ENCODE measurements at places on chromosomes 7 and 10. TPM values are rescaled to one million over a fixed set of nuclear protein-coding genes. Genes with fewer than 3 reads are reported as not detected.

CAMK1D gene
- 2.1 TPM for total RNA-seq

PRLHR gene
- total RNA-seq: not detected

NPTX2 gene
- 3.1 TPM for total RNA-seq

ZNF365 gene
- total RNA-seq: under 0.01 TPM

CXCL12 gene
- 83.5 TPM for total RNA-seq

KCNH2 gene
- total RNA-seq: 7.3 TPM

SYCE1 gene
- not detected for total RNA-seq

EVX1 gene
- total RNA-seq: not detected

PDLIM1 gene
- 9.9 TPM for total RNA-seq

NACAD gene
- total RNA-seq: 1.0 TPM

FANK1 gene
- total RNA-seq: not detected

MRPS33 gene
- 31.8 TPM for total RNA-seq

FAM25A gene
- not detected for total RNA-seq

CCSER2 gene
- total RNA-seq: 43.3 TPM

PIK3CG gene
- 5.2 TPM for total RNA-seq
